ENCODE measurements at places on chromosomes 3 and 15.

- DNase-seq, result no peak
Observed at GRCh38 chr3:11452885-11453847, 181.0 kb downstream of the ATG7 start.

GRCh38 chr15:31241888-31242522 lies 84.6 kb upstream of the KLF13 start:
- DNase-seq, result no peak

DNA sequence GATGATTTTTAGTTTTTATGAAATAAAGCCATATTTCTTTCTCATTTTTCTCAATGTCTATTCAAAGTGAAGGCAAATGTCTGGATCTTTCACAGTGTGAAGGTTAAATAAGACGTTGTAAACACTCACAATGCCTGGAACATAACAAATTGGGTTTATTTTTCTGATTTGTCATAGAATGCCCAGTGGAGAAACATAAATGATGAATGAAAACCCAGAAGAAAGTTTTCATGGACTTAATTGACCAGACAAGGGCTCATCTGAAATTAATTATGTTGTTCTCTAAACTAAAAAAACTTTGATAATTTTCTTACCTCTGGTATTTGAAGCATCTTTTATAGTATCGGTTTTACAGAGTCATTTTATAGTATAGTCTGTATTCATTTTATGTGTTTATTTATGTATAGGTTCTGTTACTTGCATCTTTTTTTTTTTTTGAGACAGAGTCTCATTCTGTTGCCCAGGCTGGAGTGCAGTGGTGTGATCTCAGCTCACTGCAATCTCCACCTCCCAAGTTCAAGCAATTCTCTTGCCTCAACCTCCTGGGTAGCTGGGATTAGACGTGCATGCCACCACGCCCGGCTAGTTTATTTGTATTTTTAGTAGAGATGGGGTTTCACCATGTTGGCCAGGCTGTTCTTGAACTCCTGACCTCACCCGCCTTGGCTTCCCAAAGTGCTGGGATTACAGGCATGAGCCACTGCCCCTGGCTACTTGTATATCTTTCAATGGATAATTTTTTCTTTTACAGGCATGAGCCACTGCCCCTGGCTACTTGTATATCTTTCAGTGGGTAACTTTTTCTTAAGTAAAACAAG lies 15.1 kb upstream of the BNIP2 start:
- no peak for DNase-seq

GRCh38 chr15:75646944-75647364 lies 758 bp upstream of the SNX33 start:
- DNase-seq, result no peak

DNA sequence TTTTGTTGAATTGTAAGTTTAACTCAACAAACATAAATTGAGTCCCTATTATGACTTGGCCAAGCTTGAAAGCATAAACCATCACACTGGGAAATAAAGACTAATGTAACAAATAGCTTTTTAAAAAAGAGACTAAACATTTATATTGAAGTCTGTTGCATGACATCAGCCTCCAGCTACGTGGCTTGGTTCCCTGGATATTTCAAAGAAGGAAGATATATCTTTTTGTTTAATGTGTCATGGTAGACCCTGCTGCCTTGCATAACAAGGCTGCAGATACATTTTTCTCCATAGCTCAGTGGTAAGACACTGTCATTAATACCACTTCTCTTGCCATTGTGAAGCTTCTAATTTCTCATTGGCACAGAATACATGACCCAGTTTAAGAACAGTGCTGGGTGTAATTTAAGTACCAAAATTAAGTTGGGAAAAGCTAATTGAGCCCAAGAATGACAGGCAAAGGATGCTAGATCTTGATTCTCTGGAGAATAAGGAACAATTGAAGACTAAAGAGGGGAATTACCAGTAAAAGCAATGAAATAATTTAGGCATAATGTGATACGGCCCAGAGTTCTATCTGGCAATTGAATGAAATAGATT lies 14.0 kb downstream of the RCN2 start:
- no peak for DNase-seq

DNA sequence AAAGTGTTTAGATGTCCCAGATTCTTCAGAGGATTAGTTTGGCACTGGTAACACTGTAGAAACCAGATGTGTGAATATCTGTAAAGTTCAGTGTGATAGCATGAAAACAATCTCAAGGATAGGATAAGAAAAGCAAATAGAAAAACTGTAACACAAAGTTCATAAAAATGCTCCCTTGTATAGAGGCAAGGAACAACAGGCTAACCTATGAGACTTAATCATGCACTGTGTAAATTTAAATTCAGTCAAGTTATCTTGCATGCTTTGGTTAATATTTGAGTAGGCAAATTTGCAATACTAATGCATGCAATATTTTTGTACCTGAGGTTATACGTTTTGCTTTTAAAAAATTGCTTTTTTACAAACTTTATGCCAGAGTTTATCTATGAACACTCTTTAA lies 144.4 kb downstream of the USP13 start:
- DNase-seq, result no peak

- no peak for DNase-seq
Observed at GRCh38 chr15:34679291-34679690, 75.5 kb downstream of the GJD2 start.

GRCh38 chr3:48891606-48892005 lies 7.1 kb downstream of the SLC25A20 start:
- DNase-seq, result no peak

GRCh38 chr15:70351941-70352774 lies 254.4 kb upstream of the TLE3 start:
- no peak for DNase-seq

DNA sequence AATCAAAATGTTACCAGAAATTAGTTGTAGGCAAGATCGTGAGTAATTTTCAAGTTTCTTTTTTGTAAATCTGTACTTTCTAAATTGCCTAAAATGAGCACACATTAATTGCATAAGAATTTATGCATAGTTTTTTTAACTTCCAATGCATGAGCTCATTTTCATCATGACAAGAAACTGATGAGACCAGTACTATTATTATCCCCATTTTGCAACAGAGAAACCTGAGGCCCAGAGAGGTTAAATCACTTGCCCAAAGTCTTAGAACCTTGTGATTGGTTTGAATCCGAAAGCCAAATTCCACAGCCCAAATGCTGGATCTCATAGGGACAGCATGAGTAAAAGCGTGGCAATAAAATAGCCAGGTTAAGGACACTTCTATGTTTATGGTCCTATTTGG lies 274.7 kb downstream of the ERC2 start:
- no peak for DNase-seq

- DNase-seq, result no peak
Observed at GRCh38 chr15:32029862-32030781, at the start of gene CHRNA7. CHRNA7 (plus strand) TSS chr15:32030515; CDS start chr15:32030595, 80 bp downstream.

DNA sequence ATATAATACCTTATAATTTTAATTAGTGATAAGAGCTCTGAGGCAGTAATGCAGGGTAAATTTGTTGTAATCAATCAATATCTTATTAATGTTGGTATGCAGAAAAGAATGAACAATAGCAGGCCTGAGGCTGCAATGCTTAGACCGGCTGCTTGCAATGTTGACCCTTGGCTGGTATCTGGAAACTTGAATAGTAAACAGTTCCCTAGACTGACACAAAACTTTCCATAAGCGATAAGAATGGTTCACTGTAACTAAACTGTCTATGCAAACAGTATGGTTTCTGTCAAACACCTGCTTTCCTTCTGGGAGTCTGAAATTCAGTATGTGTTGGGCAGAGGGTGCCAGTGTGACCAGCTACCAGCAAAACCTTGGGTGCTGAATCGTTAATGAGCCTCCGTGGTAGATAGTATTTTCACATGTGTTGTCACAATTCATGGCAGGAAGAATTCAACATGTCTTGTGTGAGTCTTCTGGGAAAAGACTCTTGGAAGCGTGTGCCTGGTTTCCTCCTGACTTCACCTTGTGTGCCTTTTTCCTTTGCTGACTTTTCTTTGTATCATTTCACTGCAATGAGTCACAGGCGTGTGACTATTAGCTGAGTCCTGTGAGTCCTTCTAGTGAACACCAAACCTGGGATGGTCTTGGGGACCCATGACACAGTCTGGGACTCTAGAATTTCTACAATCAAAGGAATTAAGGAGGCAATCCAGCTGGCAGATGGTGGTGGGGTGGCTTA lies 30.7 kb upstream of the CLRN1 start:
- DNase-seq, result no peak

DNA sequence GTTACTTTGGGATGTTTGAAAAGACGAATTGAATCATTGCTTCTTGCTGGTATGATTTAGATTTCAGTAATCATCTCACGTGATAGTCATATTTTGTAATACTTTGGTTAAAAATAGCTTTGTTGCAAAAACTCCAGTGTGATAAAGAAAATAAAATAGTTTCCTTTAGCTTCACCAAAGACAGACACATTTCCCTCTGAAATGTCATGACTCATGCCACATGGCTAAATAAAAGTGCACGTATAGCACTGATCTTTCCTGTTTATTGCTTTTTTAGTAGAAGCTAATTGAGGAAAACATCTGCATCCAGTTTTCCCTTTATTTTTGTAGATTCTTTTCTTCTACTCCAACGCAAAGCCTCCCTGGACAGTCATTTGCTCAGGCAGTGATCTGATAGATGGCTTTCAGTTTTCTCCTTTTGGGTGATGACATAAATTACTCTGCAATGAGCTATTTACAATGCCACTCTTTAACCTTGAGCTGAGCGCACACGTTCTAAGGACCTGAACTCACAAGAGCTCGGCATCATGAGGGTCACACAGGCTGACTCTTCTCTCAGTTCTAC lies 84.9 kb downstream of the ARNT2 start:
- no peak for DNase-seq

GRCh38 chr15:89146366-89146765 lies 58.1 kb downstream of the ABHD2 start:
- no peak for DNase-seq

GRCh38 chr3:38171622-38172021 lies 6.3 kb downstream of the OXSR1 start:
- DNase-seq, result no peak

- no peak for DNase-seq
Observed at GRCh38 chr3:157471064-157471463, 32.2 kb downstream of the VEPH1 start.

DNA sequence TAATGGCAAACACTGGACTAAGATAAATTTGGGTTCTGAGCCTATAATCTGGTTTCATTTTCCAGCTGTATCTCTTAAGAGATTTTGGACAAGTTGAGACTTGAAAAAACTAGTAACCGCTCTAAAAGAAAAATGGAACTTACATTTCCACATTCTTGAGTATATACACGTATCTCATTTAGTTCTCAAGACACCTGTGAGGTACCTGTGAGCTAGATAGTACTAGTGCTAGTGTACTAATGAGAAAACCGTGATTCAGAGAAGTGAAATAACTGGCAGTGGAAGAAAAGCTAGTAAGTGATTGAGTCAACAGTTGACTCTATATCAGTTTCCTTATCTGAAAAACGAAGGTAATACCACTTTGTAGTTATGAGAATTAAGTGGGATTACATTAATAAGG lies 62.2 kb upstream of the PAQR5 start:
- DNase-seq, result no peak

- DNase-seq, result peak; percentile 28
Observed at GRCh38 chr3:49133226-49133951, 539 bp upstream of the LAMB2 start.

- no peak for DNase-seq
Observed at GRCh38 chr3:195822131-195822696, 10.5 kb upstream of the MUC4 start.

GRCh38 chr3:76410762-76411281 lies 625.5 kb upstream of the ZNF717 start:
- no peak for DNase-seq

DNA sequence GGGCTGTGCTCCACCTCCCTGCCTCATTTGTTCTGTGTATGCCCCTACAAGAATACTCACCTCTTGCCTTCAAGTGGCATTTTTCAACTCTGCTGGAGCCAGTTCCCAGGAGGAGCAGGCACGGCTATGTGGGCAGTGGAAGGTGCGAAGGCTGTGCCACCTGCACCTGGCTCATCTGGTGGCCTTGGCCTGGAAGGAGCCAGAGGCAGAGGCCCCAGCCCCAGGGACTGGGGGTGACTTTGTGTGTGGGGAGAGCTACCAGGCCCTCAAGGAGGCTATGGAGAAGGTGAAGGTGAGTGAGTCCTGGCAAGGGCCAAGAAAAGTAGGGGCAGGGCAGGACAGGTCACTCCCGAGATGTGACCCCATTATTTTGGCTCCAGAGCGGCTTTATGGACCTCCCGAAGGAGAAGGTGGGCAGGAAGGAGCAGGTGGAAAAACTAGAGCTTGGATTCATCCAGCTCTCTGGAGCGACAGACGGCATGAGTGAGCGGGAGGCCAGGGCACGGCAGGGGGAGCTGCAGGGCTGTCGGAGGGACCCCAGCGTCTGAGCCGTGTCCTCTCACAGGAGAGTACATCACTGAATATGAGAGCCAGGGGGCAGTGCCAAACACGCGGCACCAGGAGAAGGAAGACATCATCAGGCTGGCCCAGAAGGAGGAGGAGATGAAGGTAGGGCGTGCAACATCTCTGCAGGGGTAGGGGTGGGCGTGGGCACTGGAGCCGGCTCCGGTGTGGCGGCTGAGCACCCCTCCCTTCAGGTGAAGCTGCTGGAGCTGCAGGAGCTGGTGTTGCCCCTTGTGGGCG lies 57.3 kb upstream of the UBE2Q2 start:
- no peak for DNase-seq

DNA sequence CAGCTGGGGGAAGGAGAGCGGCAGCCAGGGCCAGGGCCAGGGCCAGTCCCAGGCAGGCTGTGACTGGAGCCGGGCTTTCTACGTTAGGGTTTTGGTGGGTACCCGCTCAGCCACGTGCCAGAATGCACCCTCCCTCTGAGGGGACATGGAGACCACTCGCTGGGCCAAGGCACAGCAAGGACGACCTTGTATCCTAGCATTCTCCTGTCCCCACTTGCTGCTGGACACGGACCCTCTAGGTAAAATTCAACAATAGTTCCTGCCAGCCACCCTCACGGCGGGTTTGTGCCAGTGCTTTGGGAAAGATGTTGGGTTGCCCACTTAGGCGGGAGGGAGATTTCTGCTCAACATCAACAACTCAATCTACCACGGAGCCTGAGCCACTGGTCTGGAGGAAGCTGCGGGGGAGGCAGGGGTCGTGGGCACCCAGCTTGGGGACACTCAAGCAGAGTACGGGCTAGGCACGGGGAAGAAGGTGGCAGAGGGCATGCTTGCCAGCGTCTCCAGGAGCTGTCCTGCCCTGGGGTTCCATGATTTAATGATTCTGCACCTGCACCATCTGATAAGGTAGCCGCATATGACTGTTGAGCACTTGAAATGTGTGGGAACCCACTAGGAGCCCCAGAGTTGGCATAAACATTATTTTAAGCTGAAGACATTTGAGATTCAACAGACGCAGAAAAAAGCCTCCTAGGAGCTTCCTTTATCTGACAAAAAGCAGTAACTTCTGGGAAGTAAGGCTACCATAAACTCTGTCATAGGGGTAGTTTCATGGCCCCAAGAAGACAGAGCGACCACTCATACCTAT lies 22.5 kb upstream of the C15orf39 start:
- DNase-seq, result no peak

GRCh38 chr3:136783708-136784191 lies 31.6 kb upstream of the STAG1 start:
- DNase-seq, result no peak

DNA sequence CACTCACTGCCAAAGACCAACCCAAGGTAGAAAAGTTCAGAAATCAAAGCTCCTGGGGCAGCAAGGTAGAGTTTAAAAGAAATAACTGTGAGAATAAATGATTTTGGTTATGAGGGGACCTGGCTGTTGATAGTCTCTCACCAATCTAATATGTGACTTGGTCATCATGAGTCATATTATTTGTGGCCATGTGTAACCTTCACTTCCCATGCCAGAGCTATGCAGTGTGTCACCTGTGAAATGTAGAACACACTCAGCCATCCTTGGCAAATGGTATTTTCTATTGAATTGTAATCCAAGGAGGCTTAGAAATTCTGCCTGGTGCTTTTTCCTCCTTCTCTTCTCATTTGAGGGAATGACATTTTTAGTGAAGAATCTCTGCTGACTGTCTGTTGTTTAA lies 184.2 kb upstream of the STAC start:
- no peak for DNase-seq
